Activated T-helper 1 cell treated with anti-CD3 and anti-CD28 coated beads, Interleukin-2, amount 50 U/mL, for 16 hours (primary cell): ENCODE measurements at places on chromosomes 2 and 18.

- peak; percentile 42 for DNase-seq
Measured at GRCh38 chr2:43184339-43184895, 42.0 kb downstream of the ZFP36L2 start.

GRCh38 chr18:24397131-24397693 lies 412 bp downstream of the OSBPL1A start:
- DNase-seq, result no peak

DNA sequence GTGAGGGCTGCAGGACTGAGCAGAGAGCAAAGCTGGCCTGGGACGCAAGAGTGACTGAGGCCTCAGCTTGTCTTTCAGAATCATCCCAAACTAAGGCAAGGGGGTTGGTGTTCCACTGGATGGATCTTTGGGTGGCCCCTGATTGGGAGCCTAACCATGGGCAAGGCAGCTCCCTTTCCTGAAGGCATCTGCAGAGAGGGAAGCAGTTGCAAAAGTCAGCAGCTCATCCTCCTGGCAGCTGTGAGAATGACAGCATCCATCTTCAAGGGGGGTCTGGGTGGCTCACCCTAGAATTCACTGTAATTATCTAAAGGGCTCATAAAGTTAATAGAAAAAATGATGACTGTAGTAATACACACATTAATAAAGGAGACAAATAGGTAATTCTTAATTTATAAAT lies 46.5 kb upstream of the RAB31 start:
- DNase-seq, result no peak

- DNase-seq, result no peak
Measured at GRCh38 chr2:36618381-36618780, 20.4 kb upstream of the FEZ2 start.

GRCh38 chr2:229586746-229587705 lies 127.3 kb downstream of the DNER start:
- DNase-seq, result no peak

DNA sequence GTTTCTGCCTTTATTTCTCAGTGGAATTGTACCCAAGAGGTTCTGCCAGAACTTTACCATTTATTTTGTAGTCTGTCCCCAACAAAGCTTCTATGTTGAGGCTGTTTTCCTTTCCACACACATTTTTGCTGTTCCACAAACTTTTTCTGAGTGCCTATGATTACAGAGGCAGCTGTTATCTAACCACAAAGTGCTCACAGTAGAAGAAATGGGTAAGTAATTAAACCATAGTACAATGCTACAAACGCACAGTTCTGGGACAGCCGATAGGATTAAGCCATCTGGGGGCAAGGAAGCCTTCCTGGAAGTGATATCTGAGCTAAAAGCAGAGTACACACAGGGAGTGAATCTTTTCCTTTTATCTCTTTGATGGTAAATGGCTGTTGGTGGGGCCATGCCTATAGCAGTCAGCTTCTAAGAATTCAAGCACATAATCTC lies 3.9 kb upstream of the MGAT4A start:
- no peak for DNase-seq
